Activated effector memory CD4-positive, alpha-beta T cell treated with Interleukin-2 at 50 U/mL for 16 hours (primary cell): ENCODE measurements at places on chromosomes 7 and 10.

DNA sequence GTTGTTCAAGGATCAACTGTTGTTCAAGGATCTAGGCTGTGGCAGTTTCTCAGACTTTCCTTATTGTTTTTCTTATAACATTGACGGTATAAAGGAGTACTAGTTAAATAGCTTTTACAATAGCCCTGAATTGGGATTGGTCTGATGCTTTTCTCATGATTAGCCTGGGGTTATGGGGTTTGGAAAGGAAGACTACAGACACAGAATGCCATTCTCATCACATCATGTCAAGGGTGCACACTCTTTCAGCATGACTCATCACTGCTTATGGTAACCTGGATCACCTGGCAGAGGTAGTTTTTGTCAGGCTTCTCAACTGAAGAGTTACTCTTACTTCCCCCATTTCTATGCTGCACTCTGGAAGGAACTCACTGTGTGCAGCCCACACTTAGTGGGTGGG is 194.2 kb upstream of the NPSR1 start:
- DNase-seq, result no peak

DNA sequence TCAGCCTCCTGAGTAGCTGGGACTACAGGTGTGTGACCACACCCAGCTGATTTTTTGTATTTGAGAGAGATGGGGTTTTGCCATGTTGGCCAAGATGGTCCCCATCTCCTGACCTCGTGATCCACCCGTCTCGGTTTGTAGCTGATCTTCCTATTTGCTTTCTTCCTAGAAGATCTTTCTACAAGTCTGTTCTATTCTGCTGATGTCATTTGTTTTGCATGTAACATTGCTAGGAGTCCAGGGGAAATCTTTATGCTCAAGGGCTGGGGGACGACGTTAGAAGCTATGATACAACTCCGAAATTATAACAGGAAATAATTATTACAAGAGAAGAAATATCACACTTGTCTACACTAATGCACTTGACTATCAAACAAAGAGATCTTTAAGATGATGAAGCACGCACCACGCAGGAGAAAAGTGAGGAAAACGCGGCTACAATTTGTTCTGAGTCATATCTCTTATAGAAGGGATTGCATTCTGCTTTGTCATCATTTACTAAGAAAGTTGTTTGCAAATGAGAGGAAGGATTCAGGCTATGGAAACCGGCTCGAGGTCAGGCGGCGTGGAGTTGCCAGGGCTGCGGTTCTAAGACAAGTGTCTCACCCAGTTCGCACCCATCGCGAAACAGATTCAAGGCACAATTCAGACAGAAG is 103.0 kb upstream of the CARD11 start:
- no peak for DNase-seq

GRCh38 chr10:18684416-18684815 is 25.2 kb downstream of the ARL5B start:
- no peak for DNase-seq

GRCh38 chr10:129841590-129841989 is 122.5 kb downstream of the EBF3 start:
- no peak for DNase-seq

- DNase-seq, result no peak
Measured at GRCh38 chr10:116469437-116469836, 41.8 kb downstream of the PNLIPRP3 start.

DNA sequence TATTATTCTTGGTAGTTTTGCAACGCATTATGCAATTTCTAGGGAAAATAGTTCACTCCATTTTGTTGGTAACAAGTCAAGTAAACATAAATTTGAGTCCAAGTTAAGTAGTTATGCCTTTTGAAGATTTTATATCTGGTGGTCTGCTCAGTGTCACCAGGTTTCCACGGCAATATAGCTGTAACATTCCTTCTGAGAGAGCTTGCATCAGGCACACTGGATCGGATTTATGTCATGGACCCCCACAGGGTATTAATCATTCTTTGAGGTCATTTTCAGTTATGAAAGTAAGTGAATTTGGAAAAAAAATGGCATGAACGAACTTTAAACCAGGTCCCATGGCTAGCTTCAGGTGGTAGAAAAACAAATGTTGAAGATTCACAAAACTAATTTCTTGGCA is 136.3 kb downstream of the POLR1F start:
- DNase-seq, result no peak

- DNase-seq, result no peak
Measured at GRCh38 chr10:131569851-131570715, 258.6 kb upstream of the TCERG1L start.

- DNase-seq, result no peak
Measured at GRCh38 chr10:113485736-113486135, 67.1 kb upstream of the HABP2 start.

DNA sequence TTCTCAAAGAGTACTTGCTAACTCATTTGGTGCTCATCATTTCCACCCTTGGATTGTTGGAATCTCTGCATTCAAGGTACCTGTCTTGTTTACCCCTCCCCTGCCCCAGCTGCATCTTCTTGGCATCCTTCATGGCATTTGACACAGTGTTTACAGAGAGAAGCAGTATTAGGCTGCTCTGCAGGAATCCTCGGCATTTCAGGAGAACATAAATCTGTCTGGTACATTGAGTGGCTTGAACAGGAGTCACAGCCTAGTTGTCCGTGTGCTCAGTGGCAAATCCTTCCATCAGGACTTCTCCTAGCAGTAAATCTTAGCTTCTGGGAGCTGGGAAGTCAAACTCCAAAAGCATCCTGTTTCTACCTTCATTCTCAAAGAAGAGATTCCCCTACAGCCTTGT is 136.8 kb upstream of the YAE1 start:
- no peak for DNase-seq

DNA sequence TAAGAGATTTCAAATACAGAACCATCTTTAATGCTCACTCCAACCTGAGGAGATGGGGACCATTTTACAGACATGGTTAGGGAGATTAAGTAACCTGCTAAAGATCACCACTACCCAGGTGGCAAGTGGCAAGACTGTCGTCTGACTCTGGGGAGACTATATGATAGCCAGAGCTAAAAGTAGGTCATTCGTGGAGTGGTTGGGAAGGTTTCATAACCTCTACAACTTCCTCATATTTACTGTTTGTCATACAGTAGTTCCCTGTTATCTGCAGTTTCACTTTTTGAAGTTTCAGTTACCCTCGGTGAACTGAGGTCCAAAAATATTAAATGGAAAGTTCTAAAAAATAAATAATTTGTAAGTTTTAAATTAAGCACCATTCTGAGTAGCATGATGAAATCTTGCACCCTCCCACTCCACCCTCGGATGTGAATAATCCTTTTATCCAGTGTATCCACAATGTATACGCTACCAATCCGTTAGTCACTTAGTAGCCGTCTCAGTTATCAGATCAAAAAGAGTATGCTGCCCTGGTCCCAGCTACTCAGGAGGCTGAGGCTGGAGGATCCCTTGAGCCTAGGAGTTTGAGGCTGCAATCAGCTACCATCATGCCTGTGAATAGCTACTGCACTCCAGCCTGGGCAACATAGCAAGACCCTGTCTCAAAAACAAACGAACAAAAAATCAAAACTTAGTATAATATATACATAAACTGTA is 14.9 kb upstream of the LGI1 start:
- no peak for DNase-seq

DNA sequence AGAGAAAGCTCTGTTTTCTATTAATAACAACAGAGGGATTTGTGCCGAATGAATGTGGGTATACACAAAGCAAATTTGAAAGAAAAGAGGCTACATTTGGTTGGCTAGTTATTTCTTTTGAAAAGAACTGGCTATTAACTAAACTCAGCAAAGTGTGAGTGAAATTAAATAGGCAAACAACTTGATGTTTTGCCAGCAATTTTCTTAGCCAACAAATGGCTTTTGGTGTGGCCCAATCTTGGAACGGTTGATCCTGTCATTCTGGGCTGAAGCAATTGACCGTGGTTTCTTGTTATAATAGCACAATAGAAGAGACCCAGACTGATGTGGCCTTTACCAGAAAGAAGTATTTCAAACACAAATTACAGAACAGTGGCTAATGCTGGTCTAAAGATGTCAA is 898.6 kb downstream of the KCNMA1 start:
- DNase-seq, result no peak

- no peak for DNase-seq
Measured at GRCh38 chr7:142894985-142895593, 9.5 kb upstream of the TRPV6 start.

DNA sequence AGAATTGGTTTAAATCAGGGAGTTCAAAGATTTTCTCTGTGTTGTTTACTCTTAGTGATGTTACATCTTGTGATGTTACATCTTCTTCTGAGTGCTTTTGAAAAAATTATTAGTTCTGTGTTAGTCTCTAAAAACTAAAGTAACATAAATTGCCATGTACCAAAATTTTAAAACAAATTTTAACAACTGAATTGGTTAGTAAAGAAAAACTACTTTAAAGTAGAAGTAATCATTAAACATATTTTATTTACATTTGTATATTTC is 5.2 kb upstream of the IGF2BP3 start:
- no peak for DNase-seq

GRCh38 chr7:91720260-91720937 is 160.1 kb downstream of the MTERF1 start:
- no peak for DNase-seq

- DNase-seq, result no peak
Measured at GRCh38 chr10:89785095-89785494, 83.7 kb downstream of the KIF20B start.

GRCh38 chr10:77420947-77421523 is 216.6 kb downstream of the KCNMA1 start:
- DNase-seq, result no peak

DNA sequence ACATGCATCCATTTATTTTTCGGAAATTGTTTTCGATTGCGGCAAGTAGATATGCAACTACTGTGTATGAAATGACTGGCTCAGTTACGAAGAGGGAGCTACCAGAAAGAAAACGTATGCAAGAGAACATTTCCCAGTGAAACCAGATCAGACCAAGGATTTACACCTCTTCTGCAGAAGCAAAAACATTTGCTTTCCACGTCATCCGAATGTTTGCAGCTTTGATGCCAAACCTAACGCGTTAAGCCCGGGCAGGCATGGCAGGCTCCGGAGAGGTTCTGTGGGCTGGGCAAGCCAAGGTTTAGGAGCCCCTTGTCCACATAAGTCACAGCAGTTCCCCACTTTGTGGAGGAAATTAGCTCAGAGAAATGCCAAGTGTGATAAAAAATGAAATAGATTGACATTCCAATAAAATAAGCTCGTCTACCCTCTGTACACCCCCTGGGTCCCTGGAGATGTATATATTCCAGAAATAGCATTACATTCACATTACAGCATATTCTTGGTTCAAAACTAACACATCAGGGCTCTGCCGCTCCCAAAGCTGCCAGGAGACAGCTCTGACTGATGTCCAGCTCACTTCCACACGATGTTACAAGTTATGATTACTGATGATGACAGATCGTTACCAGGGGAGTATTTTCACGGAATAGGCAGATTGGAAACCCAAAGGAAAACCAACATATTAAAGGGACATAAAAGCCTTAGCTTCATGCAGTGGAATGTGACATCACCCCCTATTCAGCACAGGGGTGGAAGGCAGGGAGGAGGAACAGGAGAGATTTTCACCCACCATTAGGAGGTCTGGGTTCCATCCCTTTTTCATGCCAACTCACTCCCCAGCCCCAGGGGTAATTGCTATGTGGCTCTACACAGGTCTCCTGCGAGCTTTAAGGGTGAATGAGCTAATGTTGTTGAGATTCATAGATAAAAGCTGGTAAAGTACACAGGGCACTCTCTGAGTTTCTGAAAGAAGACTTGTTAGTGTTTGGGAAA is 81.5 kb downstream of the LYZL1 start:
- no peak for DNase-seq

DNA sequence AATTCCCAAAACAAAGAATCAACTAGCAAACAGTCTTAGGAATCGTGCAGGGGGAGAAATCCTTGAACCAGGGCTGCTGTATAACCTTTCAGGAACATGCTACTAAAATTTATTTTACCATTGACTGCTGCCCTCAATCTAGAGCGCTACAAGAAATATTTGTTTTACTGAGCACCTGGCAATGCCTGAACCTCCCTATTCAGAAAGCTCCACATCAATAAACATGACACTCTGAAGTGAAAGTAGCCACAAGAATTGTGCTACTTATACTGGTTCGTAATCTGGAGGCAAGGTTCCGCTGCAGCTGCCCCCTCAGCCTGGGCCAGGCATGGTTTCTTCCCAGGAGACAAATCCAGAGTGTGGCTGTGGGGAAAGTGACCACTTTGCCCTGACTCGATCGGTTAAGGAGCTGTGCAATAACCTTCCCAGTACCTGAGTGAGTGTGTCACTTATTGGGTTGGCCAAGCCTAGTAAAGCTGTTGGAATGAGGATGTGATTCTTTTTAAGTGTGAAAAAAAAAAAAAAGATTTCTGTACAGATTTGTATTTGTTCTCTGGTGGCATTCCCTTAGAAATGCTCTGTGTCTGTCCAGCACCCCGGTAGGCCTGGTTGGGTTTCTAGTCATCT is 7.7 kb downstream of the VWA2 start:
- DNase-seq, result no peak
